ENCODE measurements at places on chromosomes 1 and 21.

GRCh38 chr1:30837653-30838052 lies 70.9 kb downstream of the SDC3 start:
- no peak for DNase-seq
- H3K27ac ChIP-seq = no peak overlapping the region
- no peak overlapping the region for H3K4me3 ChIP-seq
- H3K4me1 ChIP-seq = no peaks in the 10 kb centered on the region

DNA sequence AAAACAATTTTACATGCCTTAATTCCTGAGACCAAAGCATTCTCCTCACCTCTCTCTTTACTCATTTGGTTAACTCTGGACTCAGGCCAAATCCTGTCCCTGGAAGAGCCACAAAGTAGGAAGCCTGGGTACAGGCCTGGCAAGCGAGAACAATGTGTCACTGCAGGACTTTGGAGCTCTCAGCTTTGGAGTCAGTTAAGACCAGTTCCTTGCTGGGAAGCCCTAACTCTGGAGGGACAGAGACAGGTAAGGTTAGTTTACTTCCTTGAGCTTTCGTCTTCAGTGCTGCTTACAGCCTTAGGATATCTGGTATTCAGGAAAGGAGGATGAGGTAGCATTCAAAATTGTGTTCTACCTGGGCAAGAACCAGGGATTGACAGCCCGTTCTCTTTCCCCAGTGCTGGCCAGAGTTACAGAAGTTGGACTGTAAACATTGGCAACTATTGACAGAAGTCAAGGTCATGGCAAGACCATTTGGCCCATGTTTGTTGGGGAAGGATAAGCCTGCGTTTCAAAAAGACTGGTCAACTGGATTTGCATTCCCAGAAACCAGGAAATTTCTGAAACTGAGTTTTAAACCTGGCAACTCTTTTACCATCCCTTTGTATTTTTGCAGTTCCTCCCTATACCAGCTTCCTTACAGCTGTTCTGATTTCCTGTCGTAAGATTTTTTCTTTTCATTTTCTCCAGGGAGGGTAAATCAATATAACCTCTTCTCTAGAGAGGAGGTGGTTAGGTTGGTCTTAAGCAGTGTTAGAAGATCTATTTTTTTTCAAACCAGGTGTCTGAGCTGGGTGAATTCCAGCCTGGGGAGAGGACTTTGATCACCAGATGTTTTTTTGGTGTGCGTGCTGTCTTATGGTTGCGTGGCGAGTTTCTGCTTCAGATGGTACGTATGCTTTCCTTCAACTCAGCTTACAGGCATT lies at the start of gene C4BPB:
Gene C4BPB, plus strand, starts transcription at position 160 of the 926 bp plus-strand sequence. Its CDS starts 672 bp downstream, at position 832.
- peaks cover 6% of the 10 kb centered on the region for H3K4me1 ChIP-seq
- peak within 1 kb of the TSS; percentile 4 for H3K27ac ChIP-seq
- no peaks in the 10 kb centered on the region for H3K36me3 ChIP-seq
- DNase-seq = peak; percentile 58
- no peaks in the 10 kb centered on the region for H3K27me3 ChIP-seq
- no peak within 1 kb of the TSS for H3K4me3 ChIP-seq

DNA sequence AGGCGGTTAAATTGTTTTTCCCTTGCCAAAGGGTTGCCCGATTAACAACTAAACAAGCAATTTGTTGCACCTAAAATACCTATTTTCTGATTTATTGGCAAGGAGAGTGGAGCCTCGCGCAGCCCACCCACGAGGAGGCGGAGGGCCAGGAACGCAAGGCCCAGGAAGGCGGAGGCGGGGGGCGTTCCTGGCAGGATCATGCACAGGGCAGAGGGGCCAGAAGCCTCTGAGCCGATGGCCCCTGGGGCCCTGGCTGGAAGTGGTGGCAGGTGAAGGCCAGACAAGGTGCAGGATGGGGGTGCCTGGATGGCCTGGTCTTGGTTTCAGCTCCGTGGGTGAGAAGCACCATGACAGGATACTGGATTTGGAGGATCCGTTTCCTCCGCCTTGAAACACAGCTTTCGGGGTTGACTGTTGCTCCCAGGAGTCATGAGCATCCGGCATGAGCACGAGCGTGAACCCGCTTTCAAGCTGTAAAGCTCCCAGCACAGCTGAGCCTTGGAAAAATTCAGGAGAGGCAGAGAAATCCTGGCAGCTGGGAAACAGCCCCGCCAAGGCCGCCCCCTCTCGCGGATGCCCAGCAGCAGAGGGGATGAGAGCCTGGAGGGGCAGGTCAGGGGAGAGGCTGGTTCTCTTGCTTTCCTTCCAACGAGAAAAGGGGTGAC lies 35.0 kb downstream of the AJAP1 start:
- no peaks in the 10 kb centered on the region for H3K36me3 ChIP-seq
- no peaks in the 10 kb centered on the region for H3K4me1 ChIP-seq
- no peak overlapping the region for H3K27ac ChIP-seq
- no peak overlapping the region for H3K4me3 ChIP-seq
- H3K27me3 ChIP-seq = no peaks in the 10 kb centered on the region

DNA sequence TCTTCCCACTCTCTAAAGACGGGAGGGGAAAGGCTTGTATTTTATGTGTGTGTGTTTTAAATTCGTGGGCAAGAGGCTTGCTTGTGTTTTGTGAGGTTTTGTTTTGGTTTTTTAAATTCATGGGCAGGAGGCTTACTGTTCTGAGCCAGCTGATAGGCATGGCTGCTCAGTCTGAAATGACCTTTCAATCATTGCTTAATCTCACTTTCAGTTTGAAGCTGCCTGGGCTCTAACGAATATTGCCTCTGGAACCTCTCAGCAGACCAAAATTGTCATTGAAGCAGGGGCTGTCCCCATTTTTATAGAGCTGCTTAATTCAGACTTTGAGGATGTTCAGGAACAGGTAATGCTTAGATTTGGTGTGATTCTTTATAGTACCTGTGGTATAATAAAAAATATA lies 20.3 kb upstream of the TXLNA start:
- H3K27me3 ChIP-seq = no peaks in the 10 kb centered on the region
- no peak overlapping the region for H3K27ac ChIP-seq
- DNase-seq = no peak
- H3K4me1 ChIP-seq = no peaks in the 10 kb centered on the region

- no peak for DNase-seq
- peaks cover 7% of the 10 kb centered on the region for H3K4me1 ChIP-seq
- no peak overlapping the region for H3K4me3 ChIP-seq
- H3K27me3 ChIP-seq = peaks cover 53% of the 10 kb centered on the region
Measured at GRCh38 chr1:20727746-20728316, 4.7 kb downstream of the SH2D5 start.

DNA sequence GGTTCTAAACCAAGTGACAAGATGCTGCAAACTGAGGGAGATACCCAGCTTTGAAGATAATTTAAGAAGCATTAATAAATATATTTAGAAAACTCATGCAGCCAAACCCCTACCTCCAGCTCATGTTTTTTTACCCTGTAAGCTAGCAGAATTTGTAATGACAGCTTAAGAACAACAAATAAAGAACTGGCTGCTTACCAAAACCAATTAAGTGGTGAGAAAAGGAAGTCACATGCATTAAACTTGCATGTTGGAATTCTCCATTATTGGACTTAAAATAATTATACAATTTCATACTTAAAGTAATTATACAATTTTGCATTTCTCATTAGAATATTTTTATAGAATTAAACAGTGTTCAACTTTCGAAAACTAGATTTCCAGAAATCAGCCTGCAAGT lies 75.6 kb upstream of the CNIH3 start:
- DNase-seq = no peak
- no peaks in the 10 kb centered on the region for H3K36me3 ChIP-seq
- no peak overlapping the region for H3K27ac ChIP-seq
- no peaks in the 10 kb centered on the region for H3K27me3 ChIP-seq
- no peaks in the 10 kb centered on the region for H3K4me1 ChIP-seq

DNA sequence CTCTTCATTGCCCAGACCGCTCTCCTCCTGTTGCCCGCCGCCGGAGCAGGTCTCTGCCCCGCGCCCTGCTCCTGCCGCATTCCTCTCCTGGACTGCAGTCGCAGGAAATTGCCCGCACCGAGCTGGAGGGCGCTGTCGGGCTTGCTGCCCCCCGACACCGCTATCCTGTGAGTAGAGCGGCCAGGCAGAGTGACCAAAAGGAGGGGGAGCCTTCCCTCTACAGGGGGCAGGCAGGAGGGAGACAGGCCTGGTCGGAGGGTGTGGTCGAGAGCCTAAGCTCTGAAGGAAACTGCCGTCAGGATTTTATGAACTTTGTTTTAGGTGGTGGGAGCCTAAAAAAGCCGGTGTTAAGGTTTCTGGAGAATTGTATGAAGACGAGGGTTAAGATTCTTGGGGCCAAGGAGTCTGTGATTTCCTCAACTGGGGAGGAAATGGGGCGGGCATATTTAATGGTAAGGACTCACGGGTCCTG lies 517 bp downstream of the LRIG2 start:
- DNase-seq = no peak
- peak overlapping the region; percentile 89 for H3K4me3 ChIP-seq
- peaks cover 2% of the 10 kb centered on the region for H3K36me3 ChIP-seq
- peaks cover 12% of the 10 kb centered on the region for H3K4me1 ChIP-seq

DNA sequence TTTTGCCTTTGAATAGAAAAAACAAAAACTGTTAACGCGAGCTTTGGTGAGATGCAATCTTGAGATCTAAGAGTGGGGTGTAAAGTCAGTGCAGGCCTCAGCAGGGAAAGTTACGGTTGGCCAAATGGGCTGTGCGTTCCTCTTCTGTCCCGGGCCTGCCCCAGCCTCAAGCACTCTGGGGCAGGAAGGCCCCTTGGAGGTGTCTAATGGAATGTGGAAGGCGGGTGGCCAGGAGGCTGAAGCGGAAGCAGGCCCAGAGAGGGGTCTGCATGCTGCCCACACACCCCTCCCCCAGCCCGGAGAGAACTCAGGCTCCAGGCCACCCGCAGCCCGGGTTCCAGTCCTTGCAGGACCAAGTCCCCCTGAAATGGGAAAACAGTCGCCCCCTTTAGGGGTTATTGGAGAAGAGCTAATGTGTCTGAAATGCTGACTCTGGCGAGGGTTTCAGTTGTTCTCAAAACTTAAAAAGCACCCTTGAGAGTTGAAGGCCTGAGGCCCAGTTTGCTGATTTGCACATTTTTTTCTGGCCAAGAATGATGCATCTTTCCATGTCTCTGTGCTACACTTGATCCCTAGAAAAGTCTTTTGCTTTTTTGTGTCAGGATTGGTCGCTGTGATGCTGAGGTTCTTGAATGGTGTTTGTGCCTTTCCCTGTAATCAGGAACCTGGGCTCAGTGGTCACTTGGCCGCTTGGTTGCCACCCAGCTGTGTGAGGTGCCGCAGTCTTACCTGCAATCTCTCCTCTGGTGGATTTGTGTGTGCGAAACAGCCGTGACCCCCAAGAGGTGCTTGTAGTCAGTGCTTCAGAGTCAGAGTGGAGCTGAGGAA lies 2.0 kb downstream of the COL18A1 start:
- no peak for DNase-seq
- peaks cover 44% of the 10 kb centered on the region for H3K27me3 ChIP-seq

GRCh38 chr1:2642131-2642559 lies 9.3 kb upstream of the MMEL1 start:
- no peaks in the 10 kb centered on the region for H3K36me3 ChIP-seq
- H3K27ac ChIP-seq = peak overlapping the region; percentile 73
- peak overlapping the region; percentile 84 for H3K4me3 ChIP-seq
- no peaks in the 10 kb centered on the region for H3K27me3 ChIP-seq

DNA sequence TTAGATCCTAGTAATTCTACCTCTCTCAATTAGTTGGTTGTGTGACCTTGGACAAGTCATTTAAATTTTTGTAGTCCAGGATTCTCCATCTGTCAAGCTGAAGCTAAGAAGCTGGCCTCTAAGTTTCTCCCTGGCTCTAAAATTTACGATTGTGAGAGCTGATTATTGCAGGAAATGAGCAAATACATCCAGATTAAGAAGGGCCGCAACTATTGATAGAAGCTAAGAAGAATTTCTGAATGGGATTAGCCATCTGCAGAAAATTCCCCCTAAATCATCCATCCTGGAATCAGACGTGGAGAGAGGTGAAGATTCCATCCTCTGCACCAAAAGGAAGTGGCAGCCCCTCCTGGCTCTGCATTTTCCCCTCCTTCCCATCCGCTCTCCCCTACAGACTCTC lies 55.0 kb downstream of the HIVEP3 start:
- H3K27me3 ChIP-seq = peaks cover 21% of the 10 kb centered on the region
- no peaks in the 10 kb centered on the region for H3K36me3 ChIP-seq
- no peak overlapping the region for H3K4me3 ChIP-seq
- H3K27ac ChIP-seq = no peak overlapping the region

DNA sequence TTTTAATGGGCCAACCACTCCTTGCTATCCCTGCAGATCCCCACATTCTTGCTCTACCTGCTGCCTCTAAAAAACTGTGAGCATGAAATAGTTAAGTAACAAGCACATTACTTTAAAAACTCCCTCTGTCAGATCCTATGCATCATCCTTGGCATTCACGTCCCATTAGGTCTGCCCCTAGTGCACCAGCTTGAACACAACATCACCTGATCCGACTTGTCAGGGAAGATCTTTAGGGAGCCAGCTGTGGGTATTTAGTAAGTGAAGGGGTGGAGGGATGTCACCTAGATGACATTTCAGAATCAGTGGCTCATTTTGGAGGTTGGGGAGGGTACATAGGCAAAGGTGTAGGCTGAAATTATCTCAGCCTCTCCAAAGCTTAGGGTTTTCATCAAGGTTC lies 33.5 kb downstream of the RXRG start:
- H3K27me3 ChIP-seq = peaks cover 11% of the 10 kb centered on the region
- no peak for DNase-seq
- no peaks in the 10 kb centered on the region for H3K36me3 ChIP-seq
- no peak overlapping the region for H3K4me3 ChIP-seq

GRCh38 chr1:202275061-202275770 lies 66.5 kb downstream of the UBE2T start:
- H3K4me1 ChIP-seq = no peaks in the 10 kb centered on the region
- no peak overlapping the region for H3K4me3 ChIP-seq
- DNase-seq = no peak
- no peaks in the 10 kb centered on the region for H3K27me3 ChIP-seq
- H3K27ac ChIP-seq = no peak overlapping the region

GRCh38 chr21:34216718-34217032 lies 143.3 kb downstream of the MRPS6 start:
- no peak overlapping the region for H3K4me3 ChIP-seq
- no peaks in the 10 kb centered on the region for H3K4me1 ChIP-seq
- no peak for DNase-seq
- no peak overlapping the region for H3K27ac ChIP-seq
- H3K36me3 ChIP-seq = no peaks in the 10 kb centered on the region

- no peaks in the 10 kb centered on the region for H3K27me3 ChIP-seq
- H3K27ac ChIP-seq = no peak overlapping the region
- no peaks in the 10 kb centered on the region for H3K4me1 ChIP-seq
Measured at GRCh38 chr1:157335056-157335455, 196.9 kb upstream of the ETV3 start.

DNA sequence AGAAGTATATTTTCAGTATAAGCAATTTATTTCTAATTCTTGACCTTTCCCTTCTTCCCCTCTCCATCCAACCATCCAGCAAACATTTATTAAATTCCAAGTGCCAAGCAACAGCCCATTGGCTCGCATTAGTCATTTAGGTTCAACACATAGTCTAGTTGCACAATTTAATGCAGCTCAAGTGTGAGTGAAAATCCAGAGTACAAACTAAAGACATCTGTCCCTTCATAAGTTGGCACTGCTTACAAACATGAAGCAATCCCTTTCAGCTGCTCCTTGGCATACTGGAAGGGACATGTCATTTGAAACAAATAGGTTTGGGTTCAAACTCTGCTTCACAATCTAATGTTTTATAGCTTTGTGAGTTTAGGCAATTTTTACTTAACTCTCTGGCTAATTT lies 10.7 kb downstream of the CASQ2 start:
- no peak overlapping the region for H3K4me3 ChIP-seq
- H3K4me1 ChIP-seq = no peaks in the 10 kb centered on the region
- H3K27me3 ChIP-seq = no peaks in the 10 kb centered on the region
- no peaks in the 10 kb centered on the region for H3K36me3 ChIP-seq

- H3K4me3 ChIP-seq = no peak overlapping the region
- H3K36me3 ChIP-seq = peaks cover 11% of the 10 kb centered on the region
- no peaks in the 10 kb centered on the region for H3K27me3 ChIP-seq
- H3K27ac ChIP-seq = peak overlapping the region; percentile 72
- DNase-seq = peak; percentile 60
Measured at GRCh38 chr1:93579891-93580290, 101.7 kb downstream of the BCAR3 start.
